ENCODE measurements at places on chromosomes 11 and 22.

DNA sequence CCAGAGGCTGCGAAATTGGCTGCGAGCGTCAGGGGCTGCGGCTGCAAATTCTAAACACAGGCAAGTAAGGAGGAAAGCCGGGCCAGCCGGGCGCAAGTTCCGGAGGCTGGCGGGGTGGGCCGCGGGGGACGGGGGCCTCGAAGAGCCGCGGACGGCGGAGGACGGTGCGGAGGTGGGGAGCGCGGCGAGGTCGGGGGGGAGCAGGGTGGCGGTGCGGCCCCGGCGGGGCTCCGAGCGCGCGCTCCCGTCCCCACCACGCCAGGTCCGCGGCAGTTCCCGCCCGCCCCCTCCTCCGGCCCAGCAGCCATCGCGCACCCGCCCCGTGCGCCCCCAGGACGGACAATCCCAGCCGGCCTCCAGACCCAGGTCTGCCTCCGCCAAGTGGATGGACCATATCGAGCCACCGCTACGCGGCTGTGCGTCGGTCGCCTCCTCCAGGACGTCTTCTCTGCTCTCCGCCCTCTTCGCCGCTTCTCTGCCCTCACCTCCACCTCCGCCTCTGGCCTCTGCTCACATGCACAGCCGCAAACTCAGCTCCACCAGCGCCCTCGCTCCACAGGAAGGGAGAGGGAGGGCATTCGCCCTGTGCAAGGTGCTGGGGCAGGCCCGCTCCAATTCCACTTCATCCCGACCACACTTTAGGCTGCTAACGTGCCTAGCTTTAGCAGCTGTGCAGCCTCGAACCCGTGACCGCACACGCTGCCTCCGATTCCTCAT is 7.2 kb downstream of the ELFN2 start:
- DNase-seq = no peak

GRCh38 chr22:41888627-41889200 is 26.2 kb downstream of the SHISA8 start:
- DNase-seq = no peak

- DNase-seq = no peak
Measured at GRCh38 chr11:83280256-83280655, 5.9 kb downstream of the CCDC90B start.

DNA sequence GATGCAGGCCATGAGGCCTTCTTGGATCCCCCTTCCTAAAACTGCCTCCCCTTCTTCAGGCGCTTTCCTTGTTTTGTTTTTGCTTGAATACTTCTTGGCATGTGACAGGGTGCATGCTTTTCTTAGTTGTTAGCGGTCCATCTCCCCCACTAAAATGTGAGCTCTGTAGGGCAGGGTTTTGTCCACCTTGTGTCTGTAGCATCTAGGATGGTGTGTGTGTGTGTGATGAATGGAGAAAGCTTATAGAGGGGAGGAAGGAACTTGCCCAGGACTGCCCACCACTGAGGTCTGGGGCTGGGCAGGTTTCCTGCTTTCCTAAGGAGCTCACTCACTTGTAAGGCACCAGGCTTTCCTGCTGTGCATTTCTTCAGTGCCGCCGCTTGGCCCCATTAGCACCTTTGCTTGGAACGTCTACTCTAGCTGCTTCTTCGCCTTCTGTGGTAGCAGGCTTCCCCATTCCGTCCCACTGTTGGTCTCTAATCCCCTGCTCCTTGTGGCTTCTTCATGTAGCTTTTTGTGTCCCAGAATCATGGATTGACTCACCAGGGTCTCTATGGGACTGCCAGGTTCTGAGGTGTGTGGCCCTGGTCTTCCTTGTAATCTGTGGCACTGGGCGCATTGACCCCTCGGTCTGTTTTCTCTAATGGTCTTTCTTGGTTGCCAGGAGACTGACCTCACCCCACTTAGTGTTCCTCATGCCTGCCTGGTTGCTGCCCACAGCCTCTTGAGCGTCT is 3.3 kb downstream of the DGCR8 start:
- DNase-seq = no peak

DNA sequence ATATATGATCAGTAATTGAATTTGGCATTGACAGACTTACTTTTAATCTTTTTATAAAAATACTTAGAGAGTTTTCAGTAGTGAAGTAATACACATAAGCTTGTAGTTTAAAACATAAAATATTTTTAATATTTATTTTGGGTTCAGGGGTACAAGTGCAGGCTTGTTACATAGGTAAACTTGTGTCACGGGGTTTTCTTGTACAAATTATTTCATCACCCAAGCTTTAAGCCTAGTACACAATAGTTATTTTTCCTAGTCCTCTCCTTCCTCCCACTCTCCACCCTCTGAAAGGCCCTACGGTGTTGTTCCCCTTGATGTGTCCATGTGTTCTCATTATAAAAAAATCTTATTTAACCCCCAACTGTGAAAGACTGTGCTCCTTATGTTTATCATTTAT is 1397.8 kb upstream of the RAG2 start:
- no peak for DNase-seq

Data from NCI-H446 treated with DMSO at 0.1 percent for 48 hours (cell line).